ENCODE measurements at places on chromosomes 12 and 14.

DNA sequence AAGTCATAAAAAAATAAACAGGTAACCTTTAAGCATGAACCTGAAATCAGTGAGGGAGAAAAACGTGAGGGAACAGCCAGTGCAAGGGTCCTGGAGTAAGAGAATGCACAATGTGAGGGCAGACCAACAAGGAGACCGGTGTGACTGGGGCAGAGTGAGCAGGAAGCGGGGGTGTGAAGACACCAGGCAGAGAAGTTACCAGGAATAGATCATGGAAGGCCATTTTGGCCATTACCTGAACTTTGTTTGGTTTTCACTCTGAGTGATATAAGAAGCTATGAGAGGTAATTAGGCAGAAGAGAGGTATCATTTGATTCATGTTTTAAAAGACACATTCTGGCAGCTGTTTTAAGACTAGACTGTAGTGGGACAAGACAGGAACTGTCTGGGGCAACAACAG is 15.0 kb downstream of the PAH start:
- DNase-seq = no peak

DNA sequence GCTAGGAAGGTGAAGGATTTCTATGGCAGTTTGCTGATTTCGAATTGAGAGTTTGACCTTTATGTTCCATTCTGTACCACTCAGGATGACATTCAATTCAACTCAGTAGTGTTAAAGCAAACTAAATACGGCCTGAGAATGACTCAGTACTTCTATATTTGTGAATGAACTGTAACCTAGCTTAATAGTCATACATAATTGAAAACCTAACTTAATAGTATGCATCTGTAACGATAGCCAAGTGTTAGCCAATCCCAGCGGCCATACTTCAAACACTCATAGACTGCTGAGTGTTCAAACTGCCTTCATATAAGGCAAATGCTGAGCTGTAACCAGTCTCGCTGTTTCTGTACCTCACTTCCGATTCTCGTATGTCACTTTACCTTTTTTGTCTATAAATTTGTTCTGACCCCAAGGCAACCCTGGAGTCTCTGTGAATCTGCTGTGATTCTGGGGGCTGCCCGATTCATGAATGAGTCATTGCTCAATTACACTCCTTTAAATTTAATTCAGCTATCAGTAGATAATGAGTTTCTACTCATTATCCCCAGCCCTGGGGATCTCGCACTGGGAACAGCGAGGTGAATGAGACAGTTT is 98.5 kb upstream of the SLC24A4 start:
- DNase-seq = no peak

GRCh38 chr14:58966997-58967396 is 221.5 kb upstream of the DAAM1 start:
- DNase-seq = no peak

DNA sequence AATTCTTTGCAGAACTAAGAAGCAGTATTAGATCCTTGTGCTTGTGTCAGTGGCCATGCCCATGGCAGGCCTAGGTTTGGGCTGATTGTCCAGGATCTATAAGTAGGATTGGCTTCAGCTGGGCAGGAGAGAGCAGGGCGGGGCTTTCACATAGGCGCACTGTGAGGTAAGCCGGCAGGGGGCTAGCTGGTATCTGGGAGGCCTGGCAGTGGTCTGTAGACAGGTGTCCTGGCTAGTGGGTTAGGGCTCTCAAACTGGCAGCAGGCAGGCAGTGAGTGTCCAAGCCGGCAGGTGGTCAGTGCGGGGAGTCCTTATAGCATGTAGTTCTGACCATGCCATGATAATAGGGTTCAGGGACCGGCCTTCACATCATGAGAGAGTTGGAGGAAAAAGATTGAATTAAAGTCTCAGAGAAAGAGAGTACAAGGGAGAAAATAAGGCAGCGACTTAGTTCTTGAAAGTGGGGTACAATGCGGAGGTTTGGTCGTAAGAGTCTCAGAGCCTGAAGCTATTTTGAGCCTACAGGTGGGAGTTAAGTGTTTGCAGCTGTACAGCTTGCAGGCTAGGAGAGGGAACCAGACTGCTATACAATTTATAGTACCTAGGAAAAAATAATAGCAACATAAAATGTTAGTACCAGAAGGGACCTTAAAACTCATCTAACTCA is 137.4 kb downstream of the TPH2 start:
- DNase-seq = no peak
